Testis (tissue), 5 donors: ENCODE measurements at places on chromosomes 12 and 14. TPM values are rescaled to one million over a fixed set of nuclear protein-coding genes. Genes with fewer than 3 reads are reported as not detected.

- H3K27ac ChIP-seq = no peak overlapping the region
- H3K4me3 ChIP-seq = no peak overlapping the region
- no peaks in the 10 kb centered on the region for H3K4me1 ChIP-seq
- no peak for DNase-seq
Observed at GRCh38 chr12:14935031-14935430, 3.3 kb downstream of the ERP27 start.

Gene SLC6A15
- 1.7 TPM for total RNA-seq

DNA sequence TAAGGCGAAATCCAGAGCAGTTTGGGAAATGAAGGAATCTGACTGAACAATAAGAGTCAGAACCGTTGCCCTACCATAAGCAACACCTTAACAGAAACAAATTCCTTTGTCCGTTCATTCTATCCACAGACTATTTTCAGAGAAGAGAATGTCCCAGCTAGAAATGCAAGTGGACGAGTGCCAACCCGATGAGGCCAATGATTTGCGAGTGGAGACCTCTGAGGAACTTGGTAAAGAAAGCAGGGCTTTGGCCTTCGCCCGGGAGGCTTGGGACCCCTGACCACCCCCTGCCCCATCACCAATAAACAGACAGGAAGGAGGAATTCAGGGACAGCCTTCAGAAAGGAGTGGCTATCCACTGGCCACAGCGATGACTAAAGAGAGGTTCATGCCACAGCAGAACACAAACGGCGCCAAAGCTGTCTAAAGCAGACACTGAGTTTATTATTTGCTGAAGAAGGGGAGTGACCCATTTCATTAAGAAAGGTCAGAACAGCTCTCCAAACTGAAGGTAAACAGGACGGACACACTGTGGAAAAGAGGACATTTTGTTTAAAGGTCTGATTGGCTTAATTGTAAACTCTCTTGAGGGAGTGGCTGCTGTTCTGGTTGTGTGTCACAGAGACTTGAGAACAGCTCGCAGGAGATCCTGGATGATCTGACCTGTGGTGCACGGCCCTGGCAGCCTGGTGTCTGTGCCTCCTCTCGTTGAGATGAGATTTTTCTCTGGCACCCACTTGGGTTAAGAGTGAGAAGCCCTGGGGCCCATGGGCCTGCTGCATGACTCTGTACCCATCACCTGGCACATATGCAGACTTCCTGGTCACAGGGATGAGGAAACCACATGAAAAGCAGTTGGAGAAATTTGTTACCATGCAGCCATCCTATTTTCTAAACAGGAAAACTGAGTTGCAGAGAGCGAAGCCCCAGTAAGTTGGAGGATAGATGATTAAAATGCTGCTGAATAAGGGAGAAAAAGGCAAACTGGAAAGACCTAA, 142.0 kb upstream of the PZP start:
- no peaks in the 10 kb centered on the region for H3K27me3 ChIP-seq
- DNase-seq = peak; percentile 60
- peak overlapping the region; percentile 65 for H3K27ac ChIP-seq
- peaks cover 10% of the 10 kb centered on the region for H3K4me1 ChIP-seq

DNA sequence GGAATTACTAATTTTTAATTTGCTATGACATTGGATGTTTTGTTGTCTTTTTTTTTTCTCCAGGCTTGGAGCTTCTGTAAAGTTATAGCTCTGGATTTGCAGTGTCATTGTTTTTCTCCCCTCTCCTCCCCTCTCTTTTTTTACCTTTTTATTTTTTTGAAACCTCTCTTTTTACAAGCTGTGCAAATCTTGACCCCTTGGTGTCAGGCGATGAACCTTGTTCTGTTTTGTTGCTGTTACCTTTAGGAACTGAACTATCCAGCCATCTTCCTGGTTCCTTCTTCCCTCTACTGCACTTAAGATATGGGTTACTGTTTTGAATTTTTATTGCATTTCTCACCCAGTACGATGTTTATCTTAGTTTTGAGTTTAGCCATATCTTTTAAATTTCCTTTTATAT, 13.7 kb downstream of the KTN1 start:
- no peak overlapping the region for H3K4me3 ChIP-seq
- H3K27ac ChIP-seq = no peak overlapping the region
- no peak for DNase-seq
- H3K4me1 ChIP-seq = no peaks in the 10 kb centered on the region
- H3K36me3 ChIP-seq = no peaks in the 10 kb centered on the region

Gene BDKRB2
- total RNA-seq = 0.87 TPM

Gene CIROP
- total RNA-seq = not detected

GRCh38 chr12:12474931-12475795, 87.5 kb downstream of the DUSP16 start:
- H3K27ac ChIP-seq = no peak overlapping the region
- H3K4me1 ChIP-seq = no peaks in the 10 kb centered on the region
- no peak for DNase-seq
- H3K27me3 ChIP-seq = no peaks in the 10 kb centered on the region

- no peaks in the 10 kb centered on the region for H3K36me3 ChIP-seq
- DNase-seq = no peak
- no peaks in the 10 kb centered on the region for H3K4me1 ChIP-seq
- no peak overlapping the region for H3K27ac ChIP-seq
Observed at GRCh38 chr12:117318591-117318990, 42.8 kb downstream of the NOS1 start.

DNA sequence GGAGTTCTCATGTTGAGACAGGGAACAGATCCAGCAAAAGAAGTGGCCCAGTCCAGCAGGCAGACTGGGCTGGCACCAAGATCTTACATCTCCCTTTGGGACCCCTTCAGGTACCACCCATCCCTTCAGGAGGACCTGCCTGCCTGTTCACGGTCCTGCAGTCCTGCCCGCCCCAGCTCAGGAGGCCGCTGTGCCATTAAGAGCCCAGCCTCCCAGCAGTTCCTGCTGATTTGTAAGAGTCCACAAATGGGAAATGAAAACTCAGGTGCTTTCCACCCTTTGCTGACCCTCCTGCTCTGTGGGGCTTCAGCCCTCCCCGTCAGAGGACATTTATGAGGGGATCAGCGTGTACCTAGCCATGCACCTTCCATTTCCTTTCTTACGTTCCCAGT, 39.5 kb downstream of the C14orf132 start:
- H3K4me3 ChIP-seq = no peak overlapping the region
- no peaks in the 10 kb centered on the region for H3K36me3 ChIP-seq
- no peaks in the 10 kb centered on the region for H3K4me1 ChIP-seq
- no peak overlapping the region for H3K27ac ChIP-seq

- no peak overlapping the region for H3K4me3 ChIP-seq
- no peaks in the 10 kb centered on the region for H3K36me3 ChIP-seq
- no peak overlapping the region for H3K27ac ChIP-seq
- DNase-seq = peak; percentile 72
Observed at GRCh38 chr14:72904840-72905561, 11.1 kb upstream of the DPF3 start.

Gene CLEC4A
- total RNA-seq = 3.5 TPM

Gene SIRT4
- total RNA-seq = 5.0 TPM

Gene C12orf60
- 5.3 TPM for total RNA-seq

DNA sequence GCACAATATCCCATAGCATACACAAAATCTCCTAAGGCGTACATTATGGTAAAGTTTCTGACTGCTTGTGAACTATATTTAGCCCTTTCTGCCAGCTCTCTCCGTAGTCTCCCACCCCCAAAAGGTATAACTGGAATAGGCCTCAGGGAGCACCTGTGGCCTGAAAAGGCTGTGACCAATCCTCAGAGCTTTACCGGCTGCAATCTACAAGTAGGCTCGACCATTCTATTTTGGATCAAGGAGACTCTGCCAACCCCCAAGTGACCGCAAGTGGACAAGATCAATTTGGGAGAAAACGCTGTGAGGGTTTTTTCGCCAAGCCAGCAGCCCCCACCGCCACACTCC, 1.2 kb downstream of the PPTC7 start:
- H3K27me3 ChIP-seq = no peaks in the 10 kb centered on the region
- peak overlapping the region; percentile 91 for H3K4me3 ChIP-seq
- peak; percentile 32 for DNase-seq
- H3K36me3 ChIP-seq = no peaks in the 10 kb centered on the region
- H3K4me1 ChIP-seq = peaks cover 27% of the 10 kb centered on the region

Gene HNRNPC
- 399 TPM for total RNA-seq

- no peak overlapping the region for H3K4me3 ChIP-seq
- H3K27me3 ChIP-seq = no peaks in the 10 kb centered on the region
- no peaks in the 10 kb centered on the region for H3K4me1 ChIP-seq
- no peak for DNase-seq
- H3K27ac ChIP-seq = no peak overlapping the region
Observed at GRCh38 chr12:91965781-91966180, 179.9 kb downstream of the BTG1 start.

DNA sequence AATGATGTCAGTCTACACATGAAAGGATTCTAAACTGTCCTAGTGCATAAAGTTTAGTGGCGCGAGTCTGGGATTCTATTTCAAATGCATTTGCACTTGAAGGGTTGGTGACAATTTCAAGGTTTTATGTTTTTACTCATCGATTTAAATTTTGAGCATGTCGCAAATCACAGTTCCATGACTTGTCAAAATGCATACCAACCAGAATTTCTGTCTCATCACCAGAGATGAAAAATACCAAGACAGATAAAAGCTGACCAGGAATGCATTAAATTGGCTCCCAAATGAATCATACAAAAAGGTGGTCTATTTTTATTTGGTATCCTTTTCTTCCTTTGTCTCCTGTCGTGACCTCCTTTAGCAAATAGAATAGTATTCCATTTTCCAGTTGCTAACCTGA, 25.2 kb downstream of the TMEM30B start:
- no peak for DNase-seq
- no peaks in the 10 kb centered on the region for H3K27me3 ChIP-seq
- no peak overlapping the region for H3K27ac ChIP-seq
- no peak overlapping the region for H3K4me3 ChIP-seq
- H3K4me1 ChIP-seq = peaks cover 11% of the 10 kb centered on the region

DNA sequence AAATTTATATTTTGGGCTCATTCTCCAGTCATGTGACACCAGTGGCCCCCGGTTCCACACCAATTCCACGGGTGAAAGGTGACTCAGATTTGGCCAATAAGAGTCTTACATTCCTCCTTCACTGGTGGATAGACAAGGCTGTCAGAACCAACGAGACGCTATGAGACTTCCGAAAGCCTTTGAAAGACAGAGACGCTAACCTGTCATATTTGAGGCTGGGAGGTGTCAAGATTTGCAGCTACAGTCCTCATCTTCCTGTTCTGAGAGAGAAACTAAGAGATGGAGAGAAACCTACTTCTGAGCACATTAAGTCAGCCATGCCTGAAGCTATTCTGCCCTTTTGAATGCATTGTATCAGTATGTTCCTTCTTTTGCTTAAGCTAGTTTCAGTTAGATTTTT, 171.2 kb downstream of the FLRT2 start:
- no peak overlapping the region for H3K27ac ChIP-seq
- H3K4me3 ChIP-seq = no peak overlapping the region
- no peak for DNase-seq

GRCh38 chr14:101721951-101722661, 39.4 kb upstream of the PPP2R5C start:
- no peak overlapping the region for H3K4me3 ChIP-seq
- H3K27ac ChIP-seq = peak overlapping the region; percentile 48
- no peak for DNase-seq
- H3K27me3 ChIP-seq = no peaks in the 10 kb centered on the region
- H3K4me1 ChIP-seq = peaks cover 9% of the 10 kb centered on the region
- H3K36me3 ChIP-seq = no peaks in the 10 kb centered on the region

GRCh38 chr14:26765768-26766520, 168.1 kb upstream of the NOVA1 start:
- H3K36me3 ChIP-seq = no peaks in the 10 kb centered on the region
- no peak overlapping the region for H3K4me3 ChIP-seq
- H3K27me3 ChIP-seq = no peaks in the 10 kb centered on the region
- DNase-seq = peak; percentile 18
- no peaks in the 10 kb centered on the region for H3K4me1 ChIP-seq
- no peak overlapping the region for H3K27ac ChIP-seq

GRCh38 chr12:109544955-109545531, 28.3 kb downstream of the MMAB start:
- no peaks in the 10 kb centered on the region for H3K36me3 ChIP-seq
- no peak for DNase-seq
- H3K27me3 ChIP-seq = no peaks in the 10 kb centered on the region
- no peak overlapping the region for H3K27ac ChIP-seq
- no peak overlapping the region for H3K4me3 ChIP-seq

DNA sequence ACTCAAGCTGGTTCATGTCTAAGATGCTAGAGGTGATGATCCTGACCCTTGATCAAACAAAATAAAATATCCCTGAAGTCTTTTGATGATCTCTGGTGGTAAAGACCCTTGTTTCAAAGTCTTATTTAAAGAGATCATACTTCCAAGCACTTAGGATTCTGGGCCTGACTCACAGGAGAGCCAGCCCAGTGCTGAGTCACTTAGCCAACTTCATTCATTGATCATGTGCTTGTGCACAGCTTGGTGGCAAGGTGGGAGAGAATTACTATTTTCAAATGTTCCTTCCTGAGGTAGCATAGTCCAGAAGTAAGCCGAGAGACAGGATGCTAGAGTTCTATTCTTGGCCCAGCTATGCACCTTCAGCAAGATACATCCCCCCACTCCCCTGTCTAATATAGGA, 40.6 kb downstream of the SCN8A start:
- no peaks in the 10 kb centered on the region for H3K27me3 ChIP-seq
- H3K27ac ChIP-seq = no peak overlapping the region
- H3K4me3 ChIP-seq = no peak overlapping the region
- H3K4me1 ChIP-seq = no peaks in the 10 kb centered on the region
- no peak for DNase-seq
- no peaks in the 10 kb centered on the region for H3K36me3 ChIP-seq

DNA sequence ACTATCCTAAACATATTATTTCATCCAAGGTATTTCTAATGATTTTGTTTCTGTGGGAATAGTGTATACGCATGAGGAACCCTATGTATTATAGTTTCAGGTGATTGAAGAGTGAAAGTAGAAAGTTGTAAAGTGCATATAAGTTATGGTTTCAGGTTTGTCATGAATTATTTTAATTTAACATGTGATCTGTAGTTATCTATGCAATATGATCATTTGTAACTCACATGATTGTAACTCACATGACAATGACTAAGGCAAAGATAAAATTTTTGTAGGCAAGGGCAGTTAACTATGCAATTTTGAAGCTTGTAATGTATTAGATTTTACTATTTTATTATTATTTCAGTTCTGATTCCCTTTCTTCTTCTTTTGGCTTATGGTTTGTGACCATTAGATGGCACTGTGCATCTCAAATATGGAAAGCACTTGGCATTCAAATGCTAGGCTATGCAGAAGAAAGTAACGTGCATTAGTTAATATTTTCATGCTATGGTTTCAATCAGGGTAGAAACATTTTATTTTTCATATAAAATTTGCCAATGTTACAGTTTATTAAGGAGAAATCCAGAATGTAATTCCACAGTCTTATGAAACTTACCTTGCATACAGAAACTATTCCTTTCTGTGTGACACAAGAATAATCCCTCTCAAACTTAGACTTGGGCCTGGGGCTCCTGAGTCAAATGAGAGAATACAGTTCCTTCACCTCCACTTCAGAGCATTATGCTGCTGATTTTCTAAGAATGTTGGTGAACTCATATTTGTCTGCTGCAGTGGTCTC, 15.8 kb upstream of the TMEM30B start:
- no peak overlapping the region for H3K4me3 ChIP-seq

GRCh38 chr12:95859344-95859816, 628 bp downstream of the SNRPF start:
- no peak for DNase-seq
- H3K27ac ChIP-seq = peak overlapping the region; percentile 81
- no peaks in the 10 kb centered on the region for H3K27me3 ChIP-seq
- no peaks in the 10 kb centered on the region for H3K36me3 ChIP-seq
- H3K4me1 ChIP-seq = peaks cover 5% of the 10 kb centered on the region
